ENCODE measurements at places on chromosomes 12 and 14. TPM values are rescaled to one million over a fixed set of nuclear protein-coding genes. Genes with fewer than 3 reads are reported as not detected.

The STX2 gene
- total RNA-seq = 32.6 TPM

GRCh38 chr12:59059088-59059935 is 139.0 kb upstream of the LRIG3 start:
- peaks cover 27% of the 10 kb centered on the region for H3K4me1 ChIP-seq
- no peak for DNase-seq
- no peaks in the 10 kb centered on the region for H3K27me3 ChIP-seq
- no peak overlapping the region for H3K4me3 ChIP-seq

DNA sequence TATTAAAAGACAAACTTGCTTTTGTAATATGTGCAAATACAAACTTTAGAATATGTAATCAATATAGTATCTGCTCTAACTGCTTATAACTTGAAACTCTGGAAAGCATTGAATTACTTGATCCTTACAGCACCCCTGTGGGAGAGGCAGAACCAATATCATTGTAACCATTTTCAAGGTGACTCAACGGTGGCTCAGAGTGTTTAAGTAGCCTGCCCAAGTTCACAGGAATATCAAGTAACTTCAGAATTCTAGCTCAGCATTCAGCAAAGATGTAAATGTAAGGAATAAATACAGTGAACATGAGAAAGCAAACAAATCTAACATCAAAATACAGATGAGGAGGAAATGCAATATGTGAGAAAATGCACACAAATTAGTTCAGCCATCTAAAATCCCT is 264.6 kb downstream of the NELL2 start:
- H3K27ac ChIP-seq = no peak overlapping the region
- no peaks in the 10 kb centered on the region for H3K27me3 ChIP-seq

DNA sequence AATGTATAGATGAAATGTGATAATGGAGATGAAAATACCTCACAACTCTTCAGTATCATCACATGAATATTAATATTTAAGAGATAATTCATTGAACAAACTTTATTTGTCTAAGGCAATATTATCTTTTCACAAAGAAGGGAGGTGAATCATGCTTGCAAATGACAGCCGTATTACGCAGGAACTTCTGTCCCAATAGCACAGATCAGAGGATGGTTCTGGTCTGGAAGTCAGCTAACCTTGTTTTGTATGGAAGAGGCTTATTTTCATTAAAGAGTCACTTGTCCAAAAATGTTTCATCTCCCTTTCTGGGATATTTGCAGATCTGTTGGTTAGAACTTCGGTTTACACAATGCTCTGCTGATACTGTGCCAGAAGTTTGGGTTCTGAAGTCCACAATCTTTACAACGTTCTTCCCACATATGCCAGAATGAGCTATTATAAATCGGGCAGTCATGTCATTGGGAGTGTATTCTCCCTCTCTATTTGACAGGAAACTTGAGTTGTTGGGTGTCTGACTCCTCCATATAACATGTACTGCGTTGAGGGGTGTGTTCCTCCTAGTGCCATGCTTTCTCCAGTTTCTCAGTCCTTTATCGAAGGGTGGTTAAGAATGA is 29.8 kb downstream of the YY1 start:
- no peak overlapping the region for H3K27ac ChIP-seq
- DNase-seq = no peak
- H3K36me3 ChIP-seq = peaks cover 20% of the 10 kb centered on the region

GRCh38 chr14:105908006-105908405 is 381.6 kb downstream of the TMEM121 start:
- H3K36me3 ChIP-seq = no peaks in the 10 kb centered on the region
- no peak for DNase-seq
- no peak overlapping the region for H3K27ac ChIP-seq
- H3K4me1 ChIP-seq = no peaks in the 10 kb centered on the region

The ARHGEF40 gene
- total RNA-seq = 30.4 TPM

The SERPINA3 gene
- not detected for total RNA-seq

GRCh38 chr12:67982164-67982563 is 7.1 kb upstream of the IFNG-AS1 start:
- peak overlapping the region; percentile 98 for H3K27ac ChIP-seq
- no peaks in the 10 kb centered on the region for H3K27me3 ChIP-seq
- H3K4me3 ChIP-seq = peak overlapping the region; percentile 65
- DNase-seq = no peak

DNA sequence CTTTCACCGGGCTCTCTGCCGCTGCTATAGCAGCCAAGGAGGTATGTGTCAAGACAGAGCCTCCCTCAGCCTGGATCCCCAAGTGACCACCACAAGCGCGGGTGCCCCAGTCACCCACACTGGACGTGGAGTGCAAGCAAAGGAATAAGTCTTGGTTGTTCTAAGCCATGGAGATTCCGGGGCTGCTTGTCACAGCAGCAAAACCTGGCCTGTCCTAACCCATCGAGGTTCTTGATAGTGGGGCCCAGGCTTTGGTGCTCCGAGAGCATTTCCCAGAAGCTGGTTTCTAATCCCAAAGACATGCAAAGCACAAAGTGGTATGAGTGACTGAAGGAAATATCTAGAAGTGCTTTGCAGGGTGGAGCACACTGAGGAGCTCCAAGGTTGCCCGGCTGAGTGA is 51.3 kb downstream of the SCARB1 start:
- peaks cover 20% of the 10 kb centered on the region for H3K36me3 ChIP-seq
- no peak overlapping the region for H3K4me3 ChIP-seq
- H3K4me1 ChIP-seq = peaks cover 8% of the 10 kb centered on the region
- H3K27me3 ChIP-seq = peaks cover 4% of the 10 kb centered on the region

The TMEM30B gene
- not detected for total RNA-seq

The TEX52 gene
- not detected for total RNA-seq

- DNase-seq = no peak
- H3K27ac ChIP-seq = no peak overlapping the region
- peaks cover 9% of the 10 kb centered on the region for H3K4me1 ChIP-seq
- peaks cover 27% of the 10 kb centered on the region for H3K27me3 ChIP-seq
- H3K4me3 ChIP-seq = no peak overlapping the region
- H3K36me3 ChIP-seq = no peaks in the 10 kb centered on the region
These were observed 7.0 kb downstream of the CISTR start for GRCh38 chr12:53744751-53745150.

- H3K4me1 ChIP-seq = no peaks in the 10 kb centered on the region
- H3K4me3 ChIP-seq = no peak overlapping the region
- no peaks in the 10 kb centered on the region for H3K27me3 ChIP-seq
- H3K36me3 ChIP-seq = no peaks in the 10 kb centered on the region
- no peak for DNase-seq
These were observed 721.3 kb upstream of the USP15 start for GRCh38 chr12:61538951-61539350.

DNA sequence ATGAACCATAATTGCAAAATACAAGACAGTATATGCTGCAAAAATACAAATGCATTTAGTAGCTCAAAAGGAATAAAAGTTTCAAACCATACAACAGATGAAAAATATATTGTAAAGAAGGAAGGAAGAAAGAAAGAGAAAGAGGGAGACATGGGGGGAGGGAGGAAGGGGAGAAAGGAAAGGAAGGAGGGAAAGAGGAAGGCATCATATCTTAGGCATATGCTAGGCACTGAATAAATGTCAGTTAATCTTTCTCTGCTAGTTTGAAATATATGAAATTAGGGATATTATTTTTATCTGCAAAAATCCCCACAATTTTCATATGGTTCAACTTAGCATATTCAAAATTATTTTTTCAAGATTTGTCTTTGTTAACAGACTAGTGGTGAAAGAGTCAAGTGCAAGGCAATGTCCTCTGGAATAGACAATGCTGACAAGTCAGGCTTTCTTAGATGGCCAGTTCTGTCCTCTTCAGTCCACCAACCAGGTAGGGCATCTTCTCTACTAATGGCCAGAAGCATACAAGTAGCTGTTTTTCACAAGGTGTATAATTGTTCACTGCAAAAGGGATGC is 506.4 kb downstream of the PRKD1 start:
- no peak overlapping the region for H3K27ac ChIP-seq
- peaks cover 15% of the 10 kb centered on the region for H3K4me1 ChIP-seq
- no peaks in the 10 kb centered on the region for H3K27me3 ChIP-seq
- H3K4me3 ChIP-seq = no peak overlapping the region

The PLD4 gene
- total RNA-seq = not detected

GRCh38 chr12:4268329-4269181 is 5.0 kb upstream of the CCND2 start:
- peaks cover 44% of the 10 kb centered on the region for H3K27me3 ChIP-seq
- peaks cover 18% of the 10 kb centered on the region for H3K4me1 ChIP-seq

- no peak overlapping the region for H3K27ac ChIP-seq
- H3K27me3 ChIP-seq = peaks cover 18% of the 10 kb centered on the region
- no peaks in the 10 kb centered on the region for H3K36me3 ChIP-seq
- no peaks in the 10 kb centered on the region for H3K4me1 ChIP-seq
- H3K4me3 ChIP-seq = no peak overlapping the region
These were observed 3.4 kb downstream of the JAG2 start for GRCh38 chr14:105165134-105165704.

DNA sequence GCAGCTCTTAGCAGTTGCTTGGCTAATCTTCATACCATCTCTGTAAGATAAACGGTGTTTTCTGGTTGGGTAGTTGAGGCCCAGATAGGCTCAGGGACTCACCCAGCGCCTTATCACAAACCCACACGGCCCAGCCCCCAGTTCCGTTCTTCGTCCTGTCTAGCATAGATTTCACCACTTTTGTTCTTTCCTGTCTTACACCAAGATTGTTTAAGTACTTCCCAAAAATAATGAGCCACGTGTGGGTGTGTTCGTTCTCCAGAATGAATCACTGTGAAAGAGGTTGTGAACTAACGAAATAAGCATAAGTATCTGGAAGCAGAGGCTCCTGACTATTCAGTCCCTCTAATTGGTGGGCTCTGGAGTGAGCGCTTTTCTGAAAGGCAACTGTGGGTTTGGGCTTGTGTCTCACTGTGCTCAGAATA is 21.4 kb downstream of the ACVR1B start:
- peaks cover 83% of the 10 kb centered on the region for H3K4me1 ChIP-seq
- no peaks in the 10 kb centered on the region for H3K27me3 ChIP-seq
- peak overlapping the region; percentile 13 for H3K27ac ChIP-seq
- H3K36me3 ChIP-seq = peaks cover 20% of the 10 kb centered on the region
- DNase-seq = no peak

GRCh38 chr12:114395755-114396152 is 10.2 kb downstream of the TBX5 start:
- peak overlapping the region; percentile 89 for H3K4me3 ChIP-seq
- no peaks in the 10 kb centered on the region for H3K27me3 ChIP-seq
- peaks cover 76% of the 10 kb centered on the region for H3K36me3 ChIP-seq
- H3K4me1 ChIP-seq = peaks cover 92% of the 10 kb centered on the region

The KRT75 gene
- total RNA-seq = not detected

GRCh38 chr12:54394986-54395385 is 10.5 kb upstream of the ZNF385A start:
- H3K4me1 ChIP-seq = peaks cover 24% of the 10 kb centered on the region
- H3K4me3 ChIP-seq = no peak overlapping the region
- peak overlapping the region; percentile 28 for H3K27ac ChIP-seq
- DNase-seq = no peak

The ERO1A gene
- total RNA-seq = 51.4 TPM

GRCh38 chr12:69047990-69048389 is 115.0 kb upstream of the CPM start:
- H3K4me1 ChIP-seq = peaks cover 34% of the 10 kb centered on the region
- H3K36me3 ChIP-seq = peaks cover 15% of the 10 kb centered on the region
- peaks cover 5% of the 10 kb centered on the region for H3K27me3 ChIP-seq
- no peak overlapping the region for H3K4me3 ChIP-seq

- no peak overlapping the region for H3K27ac ChIP-seq
- H3K4me1 ChIP-seq = no peaks in the 10 kb centered on the region
- peaks cover 6% of the 10 kb centered on the region for H3K27me3 ChIP-seq
- H3K36me3 ChIP-seq = no peaks in the 10 kb centered on the region
- no peak for DNase-seq
These were observed 13.3 kb upstream of the RGS6 start for GRCh38 chr14:71918955-71919354.

The ST8SIA1 gene
- total RNA-seq = not detected

DNA sequence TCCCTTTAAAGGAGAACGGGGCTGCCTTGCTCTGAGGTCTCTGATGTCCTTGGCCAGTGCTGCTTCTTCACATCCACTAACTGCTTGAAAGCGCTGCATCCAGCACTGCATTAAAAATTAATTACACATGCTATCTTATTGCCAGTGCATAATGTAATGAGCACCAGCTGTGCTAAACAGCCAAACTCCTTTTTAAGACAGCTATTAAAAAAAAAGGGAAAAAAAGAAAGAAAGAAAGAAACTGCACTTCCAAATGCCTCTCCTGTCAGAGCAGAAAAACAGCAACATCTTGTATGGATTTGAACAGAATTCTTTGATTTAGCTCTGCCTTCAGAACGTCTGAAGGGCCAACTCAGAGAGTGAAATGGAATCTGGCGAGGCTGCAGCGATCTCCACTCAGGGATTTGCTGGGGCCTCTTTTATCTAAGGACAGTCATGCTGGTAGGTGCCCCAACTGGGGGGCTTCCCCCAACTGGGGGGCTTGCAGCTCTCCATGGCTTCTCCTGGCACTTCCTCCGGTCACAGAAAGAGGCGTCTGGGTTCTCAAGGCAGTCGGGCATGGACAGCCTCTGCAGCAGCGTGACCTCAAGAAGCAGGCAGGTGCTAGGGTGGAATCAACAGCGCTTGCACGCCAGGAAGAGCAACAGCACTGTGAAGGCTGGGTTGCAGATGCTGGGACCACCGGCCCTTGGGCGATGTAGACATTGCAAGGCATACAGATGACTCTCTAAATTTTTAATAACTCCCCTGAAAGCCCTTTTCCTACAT is 46.4 kb downstream of the BCL11B start:
- peaks cover 13% of the 10 kb centered on the region for H3K27me3 ChIP-seq
- no peak overlapping the region for H3K27ac ChIP-seq
- no peaks in the 10 kb centered on the region for H3K4me1 ChIP-seq
- no peaks in the 10 kb centered on the region for H3K36me3 ChIP-seq
- no peak overlapping the region for H3K4me3 ChIP-seq

DNA sequence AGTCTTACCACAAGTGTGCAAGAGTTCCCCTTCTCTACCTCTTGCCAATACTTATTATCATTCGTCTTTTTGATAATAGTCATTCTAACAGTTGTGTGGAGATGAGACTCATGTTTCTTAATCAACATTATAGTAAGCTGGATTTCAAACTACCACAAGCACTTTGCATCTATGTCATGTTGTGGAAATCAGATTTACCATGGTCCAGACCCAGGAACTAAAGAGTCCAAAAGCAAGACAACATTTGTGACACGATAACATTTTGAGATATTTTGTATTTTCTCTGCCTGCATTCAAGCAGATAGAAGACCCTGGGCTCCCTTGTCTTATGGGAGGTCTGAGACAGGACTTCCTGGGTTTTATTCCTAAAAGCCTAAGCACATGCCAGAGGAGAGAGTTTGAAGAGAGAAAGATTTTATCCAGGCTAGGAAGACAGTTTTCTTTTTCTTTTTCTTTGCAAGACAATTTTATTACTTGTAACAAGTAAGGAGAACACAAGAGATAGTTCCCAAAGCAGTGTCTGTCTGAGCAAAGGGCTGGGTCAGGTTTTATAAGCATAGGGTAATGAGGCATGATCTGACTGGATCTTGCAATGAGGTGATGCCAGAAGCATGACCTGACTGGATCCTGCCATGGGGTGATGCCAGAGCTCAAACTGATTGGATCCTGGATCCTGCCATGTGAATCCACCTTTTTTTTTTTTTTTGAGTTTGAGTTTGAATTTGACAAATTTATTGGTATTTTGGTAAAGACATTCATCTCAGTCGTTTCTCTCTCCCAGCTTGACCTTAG is 180.5 kb upstream of the HMGA2 start:
- DNase-seq = peak; percentile 52
- peaks cover 78% of the 10 kb centered on the region for H3K4me1 ChIP-seq
- H3K27ac ChIP-seq = peak overlapping the region; percentile 85
- no peak overlapping the region for H3K4me3 ChIP-seq
- no peaks in the 10 kb centered on the region for H3K27me3 ChIP-seq
- peaks cover 43% of the 10 kb centered on the region for H3K36me3 ChIP-seq
